ENCODE measurements at places on chromosomes 4 and X.
A peak's percentile ranks its signal among the peaks of the same experiment; 100 is the strongest.

DNA sequence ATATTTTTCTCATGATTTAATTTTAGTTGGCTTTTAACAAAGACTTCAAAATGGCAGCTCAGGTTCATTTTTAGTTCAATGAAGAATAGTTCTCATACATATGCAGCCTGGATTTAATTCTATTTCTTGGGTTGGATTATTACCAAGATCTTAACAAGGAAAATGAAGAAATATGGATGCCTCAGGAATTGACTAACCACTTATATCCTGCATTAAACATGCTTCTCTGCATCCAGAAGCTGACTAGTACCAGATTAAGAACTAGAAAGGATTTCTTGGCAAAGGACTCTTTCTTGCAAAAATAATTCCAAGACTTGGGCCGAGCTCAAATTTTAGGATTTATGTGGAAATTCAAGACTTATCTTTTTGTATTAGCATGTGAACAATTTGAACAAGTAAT, 5.6 kb upstream of the KLHL2 start:
- no peak for DNase-seq

DNA sequence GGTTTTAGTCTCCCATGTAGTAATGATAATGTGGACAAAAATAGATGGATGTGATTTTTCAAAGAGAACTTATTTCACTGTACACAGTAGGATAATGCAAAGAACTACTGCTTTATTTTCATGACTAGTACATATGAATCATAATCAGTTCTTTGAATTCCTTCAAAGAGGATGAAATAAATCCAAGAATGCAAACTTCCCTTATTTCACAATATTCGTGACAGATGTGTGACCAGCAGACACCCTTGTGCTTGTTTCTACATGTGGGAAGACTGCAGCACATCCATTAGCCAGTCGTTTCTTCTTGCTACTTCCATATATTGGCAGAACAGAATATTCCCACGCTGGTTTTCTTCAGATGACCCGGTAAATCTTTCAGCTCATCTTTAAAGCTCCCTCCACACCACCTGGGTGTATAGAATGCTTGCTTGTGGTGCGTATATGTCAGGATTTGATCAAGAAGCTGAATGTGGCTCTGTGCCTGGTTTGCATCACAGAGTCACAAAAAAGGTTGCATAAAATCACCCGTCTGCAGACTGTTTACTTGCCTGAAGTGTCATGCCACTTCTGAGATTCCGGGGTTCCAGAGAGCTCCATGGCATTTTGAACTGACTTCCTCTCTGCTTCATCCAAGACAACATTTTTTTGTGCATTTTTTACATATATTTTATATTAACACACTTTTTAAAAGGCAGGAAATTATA, 47.7 kb upstream of the FAT4 start:
- peak; percentile 13 for DNase-seq

GRCh38 chr4:6873792-6874461, 35.7 kb upstream of the TBC1D14 start:
- peak; percentile 48 for DNase-seq

DNA sequence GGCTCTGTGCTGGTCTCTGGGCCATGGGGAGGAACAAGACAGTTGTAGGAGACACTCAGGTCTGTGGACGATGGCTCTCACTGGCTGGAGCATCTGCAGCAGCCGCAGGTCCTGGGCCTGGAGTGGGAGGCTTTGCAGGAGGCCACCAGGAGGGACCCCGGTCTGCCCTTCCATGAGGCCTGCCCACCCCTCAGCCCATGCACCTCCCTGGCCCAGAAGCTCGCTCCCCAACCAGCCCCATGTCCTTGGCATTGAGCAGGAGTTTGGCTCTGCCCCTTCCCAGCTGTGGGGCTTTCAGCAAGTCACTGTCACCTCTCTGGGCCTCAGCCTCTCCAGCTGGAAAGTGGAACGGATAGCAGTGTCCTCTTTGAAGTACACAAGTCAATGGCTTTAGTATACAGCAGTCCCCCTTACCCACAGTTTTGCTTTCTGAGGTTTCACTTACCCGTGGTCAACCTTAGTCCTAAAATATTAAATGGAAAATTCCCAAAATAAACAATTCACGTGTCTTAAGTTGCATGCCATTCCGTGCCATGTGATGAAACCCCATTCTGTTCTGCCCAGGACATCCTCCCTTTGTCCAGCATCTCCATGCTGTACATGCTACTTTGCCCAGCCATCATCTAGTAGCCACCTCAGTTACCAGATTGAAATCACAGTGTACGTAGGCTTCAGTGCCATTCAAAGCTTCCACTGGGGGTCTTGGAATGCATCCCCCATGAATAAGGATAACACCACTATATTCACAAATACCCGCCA, 104.0 kb downstream of the CPZ start:
- no peak for DNase-seq

DNA sequence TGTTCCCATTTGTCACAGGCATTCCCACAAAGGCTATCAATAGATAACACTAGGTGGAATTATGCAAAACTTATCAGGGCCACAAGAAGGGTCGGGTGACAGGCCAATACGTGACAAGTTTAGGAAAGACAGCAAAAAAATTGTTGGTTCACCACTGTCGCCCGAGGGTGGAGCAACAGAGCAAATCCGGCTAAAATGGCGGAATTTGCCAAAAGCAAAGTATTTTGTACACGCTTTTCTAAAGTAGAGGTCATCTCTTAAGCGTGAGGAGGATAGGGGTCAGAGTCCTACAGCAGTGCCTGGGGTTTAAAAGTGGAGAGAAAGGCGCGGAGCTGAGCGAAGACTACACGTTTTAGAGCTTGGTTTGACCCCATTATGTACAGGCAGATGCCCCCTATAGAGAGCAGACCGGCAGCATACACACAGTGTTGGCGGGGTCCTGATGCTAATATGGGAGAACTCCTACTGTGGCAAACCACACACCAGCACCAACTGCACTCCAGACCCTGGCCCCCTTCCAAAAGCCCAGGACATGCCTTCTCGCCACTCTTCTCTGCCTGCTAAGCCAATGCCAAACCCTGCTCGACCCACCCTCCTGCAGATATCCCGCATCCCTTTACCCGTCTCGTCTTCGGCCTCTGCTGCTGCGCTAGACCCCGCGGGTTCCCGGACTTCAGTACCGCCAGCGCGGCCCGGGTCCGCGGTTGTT, 733 bp downstream of the CCNA2 start:
- peak; percentile 26 for DNase-seq

- peak; percentile 61 for DNase-seq
Measured at GRCh38 chrX:53262918-53263394, 18.4 kb downstream of the IQSEC2 start.

DNA sequence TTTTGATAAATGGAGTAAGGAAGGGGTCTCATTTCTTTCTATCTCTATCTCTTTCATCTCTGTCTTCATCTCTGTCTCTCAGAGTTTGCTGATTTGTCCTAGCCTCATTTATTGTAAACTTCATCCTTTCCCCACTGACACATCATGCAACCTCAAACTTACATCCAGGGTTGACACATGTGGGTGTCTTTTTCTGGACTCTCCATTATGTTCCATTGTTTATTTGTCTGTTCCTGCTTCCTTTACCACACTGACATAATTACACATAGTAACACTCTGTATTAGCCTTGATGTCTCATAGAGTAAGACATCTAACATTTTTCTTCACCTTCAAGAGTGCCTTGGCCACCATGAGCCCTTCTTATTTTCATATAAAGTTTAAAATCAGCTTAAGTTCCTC, 8.1 kb upstream of the SRD5A3 start:
- DNase-seq, result no peak

- DNase-seq, result no peak
Measured at GRCh38 chrX:40098264-40099054, 701 bp upstream of the BCOR start.

- no peak for DNase-seq
Measured at GRCh38 chrX:71181558-71181909, 36.9 kb downstream of the NLGN3 start.

- DNase-seq, result no peak
Measured at GRCh38 chrX:39625810-39626209, 471.9 kb downstream of the BCOR start.

GRCh38 chr4:102094481-102094880, 250.8 kb downstream of the SLC39A8 start:
- DNase-seq, result no peak

- no peak for DNase-seq
Measured at GRCh38 chr4:122577808-122578781, 42.8 kb downstream of the IL21 start.

DNA sequence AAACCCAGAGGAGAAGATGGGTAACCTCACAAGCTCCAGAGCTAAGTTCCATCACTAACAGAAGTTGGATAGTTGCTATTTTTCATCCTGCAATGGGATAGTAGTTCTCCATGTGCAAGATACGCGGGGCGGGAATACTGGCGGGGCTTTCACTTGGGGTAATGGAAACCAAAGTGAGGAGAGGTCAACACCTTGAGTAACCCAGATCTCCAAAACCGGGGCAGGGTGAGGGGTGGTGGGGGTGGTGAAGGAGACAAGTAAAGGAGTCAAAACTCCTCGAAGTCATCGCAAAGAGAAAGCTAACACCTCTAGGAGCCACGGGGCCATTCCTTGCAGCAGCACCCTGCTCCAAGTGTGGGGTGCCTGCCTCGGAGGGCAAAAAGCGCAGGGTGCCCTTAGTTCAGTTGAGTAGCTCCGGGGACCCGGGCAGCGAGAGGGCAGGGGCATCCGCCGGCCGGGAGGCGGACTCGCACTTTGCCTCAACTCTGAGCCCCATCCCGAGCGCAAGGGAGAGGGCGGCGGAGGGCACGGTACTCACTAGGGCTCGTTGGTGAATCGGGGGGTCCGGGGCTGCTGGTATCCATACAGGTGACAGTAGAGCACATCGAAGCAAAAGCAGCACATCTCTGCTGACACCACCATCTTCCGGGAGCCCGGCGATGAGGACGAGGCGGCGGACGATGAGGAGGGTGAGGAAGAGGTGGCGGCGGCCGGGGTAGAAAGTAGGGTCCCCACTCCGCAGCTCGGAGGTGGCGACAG, 645 bp downstream of the AMMECR1 start:
- DNase-seq, result peak; percentile 16

GRCh38 chr4:1901127-1901526, 29.9 kb downstream of the NSD2 start:
- DNase-seq, result no peak

GRCh38 chr4:10158333-10158942, 41.8 kb upstream of the WDR1 start:
- no peak for DNase-seq

DNA sequence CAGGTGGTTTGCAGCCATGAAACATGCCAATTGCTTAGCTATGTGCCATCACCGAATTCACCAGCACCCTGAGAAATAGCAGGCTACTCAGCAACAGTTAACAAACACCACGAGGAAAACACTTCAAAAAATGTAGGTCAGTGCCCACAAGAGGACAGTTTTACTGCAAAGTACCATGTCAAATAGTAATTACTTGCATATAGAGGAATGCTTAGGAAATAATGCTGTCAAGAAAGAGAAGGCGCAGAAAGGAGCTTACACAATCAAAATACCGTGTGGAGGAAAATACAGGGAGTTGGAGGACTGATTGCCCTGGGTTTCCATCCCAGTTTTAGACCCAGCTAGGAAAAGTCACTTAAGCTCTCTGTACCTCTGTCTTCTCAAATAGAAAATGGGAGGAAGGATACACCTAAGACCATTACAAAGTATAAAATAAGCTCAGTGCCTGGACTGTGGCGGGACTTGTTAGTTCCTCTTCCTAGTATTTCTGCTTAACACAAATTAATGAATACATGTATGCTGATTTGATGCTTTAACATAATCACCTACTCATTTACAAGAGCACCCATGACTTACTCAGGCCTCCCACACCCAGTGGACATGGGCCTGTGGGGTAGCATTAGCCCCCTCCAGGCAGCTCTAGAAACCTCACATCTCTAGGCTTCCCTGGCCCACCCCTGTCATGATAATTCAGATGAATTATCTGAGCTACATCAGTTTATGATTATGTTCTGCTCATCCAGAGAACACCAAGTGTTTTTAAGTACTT, 44.5 kb upstream of the IL21 start:
- no peak for DNase-seq

DNA sequence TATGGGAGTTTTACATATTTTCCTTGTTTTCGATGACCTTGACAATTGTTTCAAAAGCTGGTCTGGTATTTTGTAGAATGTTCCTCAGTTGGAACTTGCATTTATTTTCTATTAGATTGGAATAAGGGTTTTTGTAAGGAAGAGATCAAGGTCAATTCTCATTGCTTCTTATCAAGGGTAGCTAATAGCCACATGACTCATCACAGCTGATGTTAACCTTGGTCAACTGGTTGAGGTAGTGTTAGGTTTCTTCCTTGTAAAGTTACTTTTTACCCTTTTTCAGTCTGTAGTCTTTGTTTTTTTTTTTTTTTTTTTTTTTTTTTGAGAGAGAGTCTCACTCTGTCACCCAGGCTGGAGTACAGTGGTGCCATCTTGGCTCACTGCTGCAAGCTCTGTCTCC, 257.2 kb downstream of the SNCA start:
- DNase-seq, result no peak

- peak; percentile 10 for DNase-seq
Measured at GRCh38 chr4:106522839-106523238, 154.3 kb upstream of the GIMD1 start.

GRCh38 chrX:15864629-15865028, 10.0 kb upstream of the AP1S2 start:
- DNase-seq, result no peak

GRCh38 chr4:158722291-158722916, 792 bp downstream of the PPID start:
- DNase-seq, result peak; percentile 38

DNA sequence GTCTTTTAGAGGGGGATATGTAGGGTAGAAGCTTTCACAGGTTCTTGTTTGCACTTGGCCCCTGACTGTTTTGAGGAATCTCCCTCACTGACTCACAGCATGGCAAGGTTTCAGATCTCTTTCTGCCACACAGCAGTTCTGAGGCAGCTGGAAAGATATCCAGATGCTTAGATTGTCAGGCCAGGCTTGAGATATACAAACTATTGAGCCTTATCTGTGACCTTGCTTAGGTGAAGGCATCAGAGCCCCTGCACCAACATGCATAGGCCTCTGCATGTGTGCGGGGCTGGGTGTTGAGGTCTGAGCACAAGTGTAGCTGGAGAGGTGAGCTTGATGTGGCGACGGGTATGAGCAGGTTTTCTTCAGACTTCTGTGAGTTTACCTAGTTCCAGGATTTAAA, 80.9 kb upstream of the MSANTD1 start:
- peak; percentile 35 for DNase-seq

Data from hepatic stellate cell (primary cell).